ENCODE measurements at places on chromosomes 11 and 22.

- no peak for DNase-seq
These were observed 11.4 kb upstream of the BRD1 start for GRCh38 chr22:49838771-49839717.

DNA sequence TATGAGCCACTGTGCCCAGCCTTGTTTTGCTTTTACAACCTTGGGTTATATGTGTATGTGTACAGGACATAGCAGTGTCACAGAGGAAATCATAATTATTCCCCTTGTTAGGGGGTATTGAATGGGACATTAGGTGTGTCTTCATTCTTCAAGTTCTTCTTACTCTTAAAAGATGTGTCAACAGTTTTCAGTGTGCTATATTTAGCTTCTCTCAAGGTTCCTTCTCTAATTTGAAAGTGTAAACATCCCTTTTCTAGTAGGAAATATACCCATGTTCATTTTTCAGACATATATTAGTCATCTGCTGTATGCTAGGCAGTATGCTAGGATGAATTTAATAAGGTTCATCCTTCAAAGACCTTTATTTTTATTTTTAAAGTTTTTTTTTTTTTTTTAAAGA, 17.1 kb downstream of the PCF11 start:
- DNase-seq: no peak

- DNase-seq: no peak
These were observed 113.1 kb downstream of the RBFOX2 start for GRCh38 chr22:35915477-35916013.

- no peak for DNase-seq
These were observed 9.0 kb downstream of the FAM118A start for GRCh38 chr22:45318558-45319323.

GRCh38 chr11:21414953-21415352, 745.6 kb downstream of the NELL1 start:
- DNase-seq: no peak

- no peak for DNase-seq
These were observed 11.0 kb downstream of the DDB2 start for GRCh38 chr11:47225552-47226400.

DNA sequence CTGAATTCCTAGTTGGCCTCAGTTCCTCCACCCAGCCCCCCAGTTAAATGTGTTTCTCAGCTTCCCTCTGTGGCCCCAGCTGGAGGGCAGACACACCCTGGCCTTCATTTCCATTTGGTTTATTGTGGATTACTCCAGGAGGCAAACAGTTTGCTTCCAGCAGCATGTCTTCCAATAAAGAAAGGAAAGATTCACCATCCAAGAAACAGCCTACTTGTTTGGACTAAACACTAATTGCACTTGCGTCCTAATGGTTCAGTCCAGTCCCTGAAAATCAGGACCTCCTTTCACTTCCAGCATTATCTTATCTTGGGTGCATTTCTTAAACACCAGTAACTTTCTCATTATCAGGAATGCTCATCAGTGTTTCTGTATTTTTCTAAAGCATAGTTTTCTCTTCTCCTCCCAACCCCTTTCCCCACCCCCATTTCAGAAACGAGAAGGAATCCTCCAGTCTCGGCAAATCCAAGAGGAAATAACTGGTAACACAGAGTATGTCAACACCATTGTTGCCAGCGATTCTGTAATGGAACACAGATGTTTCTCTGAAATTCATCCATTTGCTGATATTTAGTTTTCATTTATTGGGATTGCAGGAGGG, 130.9 kb downstream of the PARVA start:
- DNase-seq: no peak

GRCh38 chr22:19291218-19291579, 320 bp downstream of the CLTCL1 start:
- no peak for DNase-seq
